ENCODE measurements at places on chromosomes 2 and 18. TPM values are rescaled to one million over a fixed set of nuclear protein-coding genes. Genes with fewer than 3 reads are reported as not detected.

The WNT6 gene
- total RNA-seq, result not detected

DNA sequence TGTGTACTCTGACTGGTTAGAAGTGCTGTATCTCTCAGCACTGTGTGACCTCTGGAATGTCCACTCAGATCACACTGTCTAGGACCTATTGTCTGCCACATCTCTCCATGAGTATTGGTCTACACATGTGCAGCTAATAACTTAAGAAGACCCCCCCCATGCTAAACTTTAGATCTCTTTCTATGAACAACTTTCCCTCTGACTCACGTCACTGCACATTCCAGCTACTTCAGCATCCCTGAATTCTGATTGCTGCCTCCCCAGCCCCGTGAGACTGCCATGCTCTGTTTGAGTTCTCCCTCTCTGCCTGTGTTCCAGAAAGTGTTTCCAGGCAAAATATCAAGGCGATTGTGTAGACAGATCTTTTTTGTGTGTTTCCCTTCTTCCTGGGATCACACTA lies 41.8 kb downstream of the RAPGEF4 start:
- no peak overlapping the region for H3K4me3 ChIP-seq
- H3K27ac ChIP-seq, result no peak overlapping the region
- H3K36me3 ChIP-seq, result no peaks in the 10 kb centered on the region
- H3K27me3 ChIP-seq, result no peaks in the 10 kb centered on the region
- H3K4me1 ChIP-seq, result no peaks in the 10 kb centered on the region
- DNase-seq, result no peak

The MCFD2 gene
- total RNA-seq, result 64.6 TPM

GRCh38 chr2:30159766-30160165 lies 13.0 kb downstream of the YPEL5 start:
- H3K4me1 ChIP-seq, result no peaks in the 10 kb centered on the region
- H3K27ac ChIP-seq, result no peak overlapping the region
- H3K27me3 ChIP-seq, result no peaks in the 10 kb centered on the region
- DNase-seq, result no peak
- peaks cover 9% of the 10 kb centered on the region for H3K36me3 ChIP-seq

The DSG4 gene
- total RNA-seq, result not detected
